RPMI7951 (cell line): ENCODE measurements at places on chromosomes 5 and 9.

- peak; percentile 37 for DNase-seq
Measured at GRCh38 chr9:32968101-32969011, 33.1 kb downstream of the APTX start.

- no peak for DNase-seq
Measured at GRCh38 chr5:161078793-161079192, 226.8 kb upstream of the ATP10B start.

DNA sequence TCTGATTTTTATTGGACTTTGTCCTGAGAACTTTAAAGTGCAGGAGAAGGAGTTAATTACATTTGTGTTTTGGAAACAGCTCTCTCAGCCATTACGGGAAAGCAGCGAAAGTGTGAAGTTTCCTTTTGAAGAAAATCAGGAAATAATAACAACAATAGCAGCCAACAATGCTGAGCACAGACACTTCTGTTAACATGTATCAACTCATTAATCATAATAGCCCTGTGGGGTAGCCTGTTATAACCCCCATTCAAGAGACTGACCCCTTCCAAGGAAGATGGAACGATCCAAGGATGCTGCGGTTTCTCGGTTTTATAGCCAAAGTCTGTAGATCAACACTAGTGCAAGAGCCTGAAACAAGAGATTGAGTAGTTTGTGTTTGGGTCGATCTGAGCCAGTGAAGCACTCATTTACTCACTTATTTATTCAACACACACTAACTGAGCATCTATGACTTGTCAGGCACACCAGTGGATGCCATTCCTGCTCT lies 195.5 kb downstream of the DRD1 start:
- no peak for DNase-seq

GRCh38 chr9:75265525-75265972 lies 177.2 kb downstream of the OSTF1 start:
- peak; percentile 16 for DNase-seq

DNA sequence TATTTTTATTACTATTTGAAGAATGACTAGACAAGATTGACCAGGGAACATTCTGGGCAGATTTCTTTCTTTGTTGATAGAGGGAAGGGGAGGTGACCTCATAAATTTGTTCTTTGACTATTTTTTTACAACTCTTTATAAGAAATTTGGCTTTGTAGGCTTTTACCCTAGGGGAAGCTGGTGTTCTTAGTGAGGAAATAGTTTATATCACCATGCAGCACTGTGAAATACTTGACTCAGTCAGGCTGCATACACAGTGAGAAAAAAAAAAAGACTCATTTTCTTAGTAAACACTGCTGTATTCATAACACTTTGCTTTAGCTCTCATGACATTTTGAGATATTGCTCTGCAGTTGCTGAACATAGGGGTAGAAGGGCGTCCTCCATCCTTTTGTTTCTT lies 336.6 kb upstream of the PIK3R1 start:
- DNase-seq: no peak
